Esophagus squamous epithelium (tissue), 5 donors: ENCODE measurements at places on chromosomes 12 and 14.

DNA sequence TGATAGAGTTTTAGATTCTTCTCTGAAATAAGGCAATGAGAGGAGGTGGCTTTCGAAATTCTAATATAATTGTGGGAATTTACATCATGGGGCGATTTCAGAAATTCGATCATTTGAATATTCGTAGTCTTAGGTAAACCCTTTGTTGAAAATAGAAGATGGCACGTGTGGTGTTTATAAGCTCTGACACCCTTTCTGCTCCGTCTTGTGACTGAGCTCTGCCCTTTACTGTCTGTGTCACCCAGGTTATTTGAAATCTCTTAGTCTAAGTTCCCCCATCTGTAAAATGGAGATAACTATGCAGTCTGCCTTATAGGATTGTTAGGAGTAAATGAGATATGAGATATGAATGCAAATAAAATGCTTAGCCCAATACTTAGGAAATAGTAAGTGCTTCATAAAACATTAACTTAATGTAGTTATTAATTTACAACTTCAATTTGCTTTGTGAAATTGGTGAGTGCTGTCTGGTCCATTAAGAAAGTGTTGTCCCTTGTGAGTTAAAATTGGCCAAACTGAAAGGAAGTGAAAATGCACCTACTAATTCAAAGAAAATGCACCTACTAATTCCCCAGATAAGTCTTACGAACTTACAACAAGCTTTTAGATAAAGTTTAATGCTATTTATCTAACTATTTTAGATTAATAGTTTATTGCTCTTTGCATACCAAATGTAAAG is 1.5 kb downstream of the BMAL2 start:
- DNase-seq: no peak

DNA sequence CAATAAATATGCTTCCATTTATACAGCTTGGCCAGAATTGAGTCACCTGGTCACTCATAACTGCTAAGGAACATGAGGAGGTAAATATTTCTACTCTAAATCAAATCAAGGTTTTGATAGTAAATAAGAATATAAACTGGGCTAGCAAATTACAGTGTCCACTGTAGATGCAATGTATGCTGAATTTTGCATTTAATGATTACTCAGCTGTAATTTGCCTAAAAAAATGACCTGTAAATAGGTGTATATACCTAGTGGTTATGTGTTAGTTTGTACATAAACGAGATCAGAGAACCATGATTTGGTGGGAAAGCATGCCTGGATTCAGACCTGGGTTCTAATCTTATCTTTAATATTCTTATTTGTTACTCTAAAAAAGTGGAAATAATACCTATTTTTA is 76.6 kb upstream of the CNTN1 start:
- DNase-seq: no peak

GRCh38 chr14:82595466-82595865 is 1061.8 kb upstream of the SEL1L start:
- DNase-seq: no peak

DNA sequence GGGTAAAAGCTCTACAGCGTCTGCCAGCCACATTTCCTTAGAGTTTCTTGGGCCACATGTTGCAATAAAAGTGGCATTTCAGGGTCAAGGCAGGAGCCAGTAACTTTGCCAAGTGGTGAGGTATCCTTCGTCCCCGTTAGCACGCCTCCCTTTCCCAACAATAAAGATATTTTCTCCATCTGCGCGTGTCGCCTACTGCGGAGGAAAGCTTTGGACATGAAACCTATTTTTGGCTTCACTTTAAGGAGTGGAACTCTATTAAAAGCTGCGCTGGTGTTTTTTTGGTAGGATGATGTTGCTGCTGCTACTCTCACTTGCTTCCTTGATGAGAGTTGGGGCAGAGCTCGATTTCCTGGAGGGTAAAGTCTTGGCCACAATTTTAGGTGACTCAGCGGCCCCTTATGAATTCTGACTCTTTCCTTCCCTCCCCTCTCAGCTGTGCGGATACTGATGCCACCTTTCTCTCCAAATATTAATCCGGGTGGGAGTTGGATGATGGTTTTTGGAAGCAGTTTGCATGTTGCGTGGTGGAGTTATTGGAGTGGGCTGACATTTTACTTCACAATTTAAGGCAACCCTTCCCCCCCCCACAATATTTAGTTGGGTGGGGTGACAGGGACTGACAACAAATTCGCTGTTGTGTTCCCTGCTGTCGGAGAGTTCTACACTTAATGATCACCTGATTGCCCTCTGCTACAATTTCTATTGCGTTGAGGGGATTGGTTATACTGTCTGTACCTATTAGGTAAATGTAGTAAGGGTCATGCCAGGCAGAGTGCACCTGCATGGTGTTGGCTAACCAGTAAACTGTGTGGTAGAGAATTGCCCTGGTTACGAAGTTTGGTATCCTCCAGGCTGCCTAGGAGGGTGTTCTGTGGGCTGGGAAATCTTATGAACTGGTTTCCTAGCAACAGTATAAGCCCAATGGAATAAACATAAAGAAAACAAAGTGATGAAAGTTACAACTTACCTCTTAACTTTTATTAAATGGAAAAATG is 1.1 kb downstream of the CCDC91 start:
- DNase-seq: no peak

- DNase-seq: no peak
These were observed 23.6 kb downstream of the PACS2 start for GRCh38 chr14:105337966-105338741.

DNA sequence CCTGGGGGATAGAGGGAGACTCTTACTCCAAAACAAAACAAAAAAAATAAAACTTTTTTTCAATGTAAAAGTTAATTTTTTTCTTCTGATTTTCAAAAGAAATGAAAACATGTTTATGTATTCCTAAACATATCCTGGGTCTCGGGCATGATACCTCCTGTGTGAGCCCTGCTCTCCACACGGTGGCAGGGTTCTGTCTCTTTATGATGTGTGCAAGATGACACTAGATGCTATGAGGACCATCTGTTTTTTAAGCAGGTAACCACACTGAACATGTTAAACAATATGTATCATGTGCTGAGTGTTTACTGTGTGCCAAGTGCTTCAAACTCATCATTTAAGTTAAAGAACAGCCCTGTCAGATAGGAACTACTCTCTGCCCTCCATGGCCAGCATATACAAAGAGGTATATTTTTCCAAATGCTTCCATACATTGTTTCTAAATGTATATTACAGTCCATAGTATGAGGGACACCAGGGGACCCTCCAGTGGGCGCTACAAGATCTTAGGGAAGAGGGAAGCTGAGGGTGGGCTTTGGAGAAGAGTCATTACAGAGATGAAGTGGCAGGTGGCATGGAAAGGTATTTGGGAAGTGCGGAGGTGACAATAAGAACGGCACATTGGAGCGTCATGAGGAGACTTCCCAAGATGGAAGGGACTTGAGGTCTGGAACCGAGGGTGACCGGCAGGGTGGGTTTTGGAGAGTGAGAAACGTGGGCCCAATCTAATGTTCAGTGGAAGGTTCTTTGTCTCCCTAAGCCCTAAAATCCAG is 28.5 kb downstream of the FOS start:
- DNase-seq: no peak

GRCh38 chr12:48165089-48165981 is 8.0 kb upstream of the ASB8 start:
- DNase-seq: no peak

DNA sequence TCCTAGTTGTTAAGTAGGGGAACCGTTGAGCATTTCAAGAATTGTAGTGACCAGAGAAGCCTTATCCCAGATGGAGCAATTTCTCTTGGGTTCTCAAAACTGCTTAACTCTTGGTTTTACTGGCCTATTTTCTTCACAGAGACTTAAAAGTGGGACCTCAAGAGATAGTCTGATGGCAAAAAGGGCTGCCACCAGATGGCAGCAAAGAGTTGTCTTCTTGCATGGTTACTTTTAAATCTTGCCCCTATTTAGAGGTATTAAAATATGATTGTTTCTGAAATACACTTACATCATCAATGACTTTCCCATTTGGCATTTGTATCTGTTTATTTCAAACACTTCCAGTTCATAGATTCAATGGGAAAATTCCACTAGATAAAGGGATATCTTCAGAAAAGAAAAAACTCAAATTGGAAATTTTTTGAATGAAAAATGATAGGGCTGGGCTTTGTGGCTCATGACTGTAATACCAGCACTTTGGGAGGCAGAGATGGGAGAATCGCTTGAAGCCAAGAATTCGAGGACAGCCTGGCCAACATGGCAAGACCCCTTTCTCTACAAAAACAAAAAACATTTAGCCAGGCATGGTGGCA is 69.9 kb upstream of the CNTN1 start:
- no peak for DNase-seq

GRCh38 chr14:95222870-95223398 is 65.6 kb upstream of the DICER1 start:
- no peak for DNase-seq

DNA sequence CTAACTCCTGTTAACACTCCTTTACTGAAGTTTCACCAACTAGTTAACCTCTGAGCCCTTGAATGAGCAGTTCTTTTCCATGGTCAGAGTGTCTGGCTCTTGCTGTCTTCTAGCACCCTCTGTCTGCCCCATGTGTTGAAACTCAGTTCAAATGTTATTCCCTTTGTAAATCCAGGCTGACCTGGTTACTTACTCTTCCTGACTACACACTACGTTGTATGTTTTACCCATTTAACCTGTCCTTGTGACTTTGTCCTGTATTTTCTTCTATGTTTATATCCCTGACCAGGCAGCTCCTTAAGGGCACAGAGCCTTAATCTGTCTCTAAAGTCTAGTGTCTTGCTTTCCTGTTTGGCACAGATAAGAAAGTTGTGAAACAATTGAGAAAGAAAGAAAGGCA is 389.0 kb upstream of the RPL10L start:
- DNase-seq: no peak

DNA sequence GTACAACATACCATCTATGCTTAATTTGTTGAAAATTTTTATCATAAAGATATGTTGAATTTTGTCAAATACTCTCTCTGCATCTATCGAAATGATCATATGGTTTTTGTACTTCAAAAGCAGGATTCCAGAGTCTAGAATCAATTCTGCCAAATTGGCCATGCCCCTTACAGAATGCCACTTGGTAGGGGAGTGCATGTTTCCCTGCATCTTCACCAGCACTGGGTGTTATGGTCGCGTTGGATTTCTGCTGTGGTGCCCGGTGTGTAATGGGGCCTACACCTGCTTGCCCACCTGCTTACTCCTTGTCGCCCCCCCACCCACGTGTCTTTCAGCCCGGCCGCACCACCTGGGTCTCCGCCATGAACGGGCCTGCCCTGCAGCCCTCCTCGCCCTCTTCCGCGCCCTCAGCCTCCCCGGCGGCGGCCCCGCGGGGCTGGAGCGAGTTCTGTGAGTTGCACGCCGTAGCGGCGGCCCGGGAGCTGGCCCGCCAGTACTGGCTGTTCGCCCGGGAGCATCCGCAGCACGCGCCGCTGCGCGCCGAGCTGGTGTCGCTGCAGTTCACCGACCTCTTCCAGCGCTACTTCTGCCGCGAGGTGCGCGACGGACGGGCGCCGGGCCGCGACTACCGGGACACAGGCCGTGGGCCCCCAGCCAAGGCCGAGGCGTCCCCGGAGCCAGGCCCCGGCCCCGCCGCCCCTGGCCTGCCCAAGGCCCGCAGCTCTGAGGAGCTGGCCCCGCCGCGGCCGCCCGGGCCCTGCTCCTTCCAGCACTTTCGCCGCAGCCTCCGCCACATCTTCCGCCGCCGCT is 12.3 kb downstream of the SH2B3 start:
- DNase-seq: no peak

- DNase-seq: no peak
These were observed 117.7 kb downstream of the PRKCH start for GRCh38 chr14:61438860-61439765.

DNA sequence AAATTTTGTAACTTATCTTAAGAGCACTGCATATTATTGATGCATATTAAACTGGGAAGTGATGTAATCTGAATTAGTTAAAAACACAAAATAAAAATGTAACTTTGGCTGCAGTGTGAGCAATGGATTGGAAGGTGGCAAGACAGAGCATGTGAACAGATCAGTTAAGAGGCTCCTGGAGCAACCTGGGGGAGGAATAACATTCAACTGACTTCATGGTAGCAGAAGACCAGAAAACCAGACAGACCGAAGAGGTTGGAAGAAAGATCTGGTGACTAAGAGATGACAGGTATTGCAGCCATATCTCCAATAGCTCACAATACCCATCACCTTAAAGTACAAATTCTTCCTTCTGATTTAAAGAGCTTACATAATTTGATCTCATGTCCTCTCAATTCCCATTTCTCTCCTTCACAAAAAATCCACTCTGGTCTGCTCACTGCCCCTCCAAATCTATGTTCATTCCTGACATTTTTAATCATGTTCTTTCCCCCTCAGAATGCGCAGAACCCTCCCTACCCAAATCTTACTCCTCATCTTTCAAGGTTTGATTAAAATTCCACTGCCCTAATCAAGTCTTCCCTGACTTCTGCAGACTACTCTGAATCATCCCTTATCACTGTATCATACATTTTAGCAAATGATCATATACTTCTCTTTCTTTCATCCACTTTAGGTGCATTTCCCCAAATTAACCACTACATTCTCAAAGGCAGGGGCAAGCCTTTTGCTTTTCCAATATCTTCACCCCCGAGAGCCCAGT is 51.5 kb downstream of the DUSP16 start:
- no peak for DNase-seq

GRCh38 chr14:75003250-75004027 is 718 bp downstream of the EIF2B2 start:
- no peak for DNase-seq

- no peak for DNase-seq
These were observed 5.1 kb upstream of the CNIH1 start for GRCh38 chr14:54446161-54446693.

DNA sequence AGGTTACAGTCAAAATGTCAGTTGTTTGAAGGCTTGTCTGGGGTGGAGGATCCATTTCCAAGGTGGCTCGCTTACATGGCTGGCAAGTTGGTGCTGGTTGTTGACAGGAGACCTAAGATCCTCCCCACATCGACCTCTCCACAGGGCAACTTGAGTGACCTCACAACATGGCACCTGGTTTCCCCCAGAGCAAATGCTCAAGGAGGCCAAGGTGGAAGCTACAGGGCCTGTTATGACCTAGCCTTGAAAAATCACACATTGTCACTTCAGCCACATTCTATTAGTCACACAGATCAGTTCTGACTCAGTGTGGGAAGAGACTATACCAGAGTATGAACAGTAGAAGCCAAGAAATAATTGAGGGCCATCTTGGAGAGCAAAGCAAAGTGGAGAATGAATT is 11.3 kb upstream of the GNG2 start:
- DNase-seq: no peak

GRCh38 chr12:25800101-25800500 is 158.4 kb upstream of the RASSF8 start:
- DNase-seq: no peak

DNA sequence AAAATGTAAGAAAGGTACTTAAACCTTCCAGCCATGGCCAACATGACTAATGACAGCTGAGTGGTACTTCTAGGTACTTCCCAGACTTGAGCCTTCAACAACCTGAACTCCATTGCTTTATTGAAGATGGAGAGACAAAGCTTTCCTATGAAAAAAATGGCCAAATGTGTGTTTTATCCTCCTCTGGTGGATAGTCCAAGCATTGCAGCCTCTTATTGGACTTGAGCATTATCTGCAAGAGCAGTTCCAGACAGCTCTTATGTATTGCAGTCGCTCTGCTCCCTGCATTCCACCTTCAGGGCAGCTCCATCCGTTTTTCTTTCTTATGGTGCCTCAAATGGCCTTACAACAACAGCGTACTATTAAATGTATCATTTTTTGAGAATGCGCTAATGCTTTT is 588.2 kb downstream of the NRXN3 start:
- no peak for DNase-seq

- DNase-seq: no peak
These were observed 4.5 kb downstream of the SELPLG start for GRCh38 chr12:108629151-108629550.

GRCh38 chr12:106018286-106018685 is 120.5 kb downstream of the NUAK1 start:
- no peak for DNase-seq

- no peak for DNase-seq
These were observed 286.4 kb upstream of the PRKD1 start for GRCh38 chr14:30214014-30214413.
